ENCODE measurements at places on chromosomes 1 and 21.

DNA sequence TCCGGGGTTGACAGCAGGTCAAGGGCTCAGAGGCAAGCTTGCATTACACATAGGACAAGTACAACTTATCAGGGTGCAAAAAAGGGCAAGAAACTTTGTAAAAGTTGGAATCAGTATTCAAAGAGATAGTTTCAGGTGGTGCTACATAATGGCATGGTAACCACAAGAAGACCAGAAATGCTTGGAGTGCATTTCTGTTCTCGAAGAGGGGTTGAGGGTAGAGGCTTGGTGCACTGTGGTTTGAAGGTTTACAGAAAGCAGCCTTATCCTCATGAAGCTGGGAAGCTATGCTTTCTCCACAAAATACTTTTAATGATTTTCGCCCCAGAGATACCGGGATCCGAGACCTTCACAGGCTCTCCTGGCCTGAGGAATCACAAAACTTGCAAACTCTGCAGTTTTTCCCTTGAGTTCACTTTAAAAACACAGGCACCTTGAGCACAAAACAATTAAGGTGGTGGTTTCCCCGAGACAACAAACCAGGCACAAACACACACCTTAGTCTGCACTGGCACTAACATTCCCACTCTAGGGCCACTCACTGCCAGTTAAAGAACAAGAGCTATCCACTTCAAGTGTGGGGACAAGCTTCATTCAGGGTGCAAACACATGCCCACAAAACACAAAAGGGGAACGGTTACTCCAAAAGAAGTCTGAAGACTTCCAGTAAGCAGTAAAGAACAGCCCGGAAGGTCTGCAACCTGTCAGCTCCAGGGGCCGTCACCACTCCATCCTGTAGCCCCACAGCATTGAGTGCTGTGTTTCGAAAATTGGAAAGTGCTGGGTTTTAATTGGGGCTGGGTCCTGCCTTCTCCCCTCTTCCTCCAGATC, 29.8 kb upstream of the NFIA start:
- DNase-seq = peak; percentile 53

- DNase-seq = no peak
Observed at GRCh38 chr1:182685215-182685614, 828 bp upstream of the RGS8 start.

GRCh38 chr1:99292886-99293285, 28.6 kb downstream of the PLPPR4 start:
- no peak for DNase-seq

DNA sequence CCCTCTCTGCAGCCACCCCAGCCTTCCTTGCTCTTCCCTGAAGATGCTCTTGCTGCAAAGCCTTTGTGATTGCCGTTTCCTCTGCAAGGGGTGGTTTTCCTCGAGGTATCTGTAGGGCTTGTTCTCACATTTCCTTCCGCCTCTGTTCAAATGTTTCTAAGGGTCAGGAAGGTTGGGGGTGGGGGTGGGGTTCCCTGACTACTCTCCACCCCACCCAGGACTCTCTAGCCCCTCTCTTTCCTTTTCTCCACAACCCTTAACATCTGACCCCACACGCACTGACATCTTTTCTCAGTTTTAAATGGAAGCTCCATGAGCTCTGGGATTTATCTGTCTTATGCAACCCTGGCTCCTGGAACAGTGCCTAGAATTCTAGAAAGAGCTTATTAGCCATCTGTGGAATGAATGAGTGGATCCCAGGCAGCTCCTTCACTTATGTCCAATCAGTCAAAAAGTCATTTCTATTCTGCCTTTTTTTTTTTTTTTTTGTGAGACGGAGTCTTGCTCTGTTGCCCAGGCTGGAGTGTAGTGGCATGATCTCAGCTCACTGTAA, 27.3 kb upstream of the ZNF362 start:
- DNase-seq = no peak
